ENCODE measurements at places on chromosomes 4 and X. TPM values are rescaled to one million over a fixed set of nuclear protein-coding genes. Genes with fewer than 3 reads are reported as not detected.

- no peaks in the 10 kb centered on the region for H3K4me1 ChIP-seq
- DNase-seq = no peak
These were observed 24.4 kb upstream of the ZNF718 start for GRCh38 chr4:99863-100262.

- DNase-seq = no peak
- H3K36me3 ChIP-seq = peaks cover 43% of the 10 kb centered on the region
- no peak overlapping the region for H3K27ac ChIP-seq
- H3K27me3 ChIP-seq = no peaks in the 10 kb centered on the region
- peaks cover 2% of the 10 kb centered on the region for H3K4me1 ChIP-seq
These were observed 287.5 kb downstream of the CAMK2D start for GRCh38 chr4:113474017-113474416.

DNA sequence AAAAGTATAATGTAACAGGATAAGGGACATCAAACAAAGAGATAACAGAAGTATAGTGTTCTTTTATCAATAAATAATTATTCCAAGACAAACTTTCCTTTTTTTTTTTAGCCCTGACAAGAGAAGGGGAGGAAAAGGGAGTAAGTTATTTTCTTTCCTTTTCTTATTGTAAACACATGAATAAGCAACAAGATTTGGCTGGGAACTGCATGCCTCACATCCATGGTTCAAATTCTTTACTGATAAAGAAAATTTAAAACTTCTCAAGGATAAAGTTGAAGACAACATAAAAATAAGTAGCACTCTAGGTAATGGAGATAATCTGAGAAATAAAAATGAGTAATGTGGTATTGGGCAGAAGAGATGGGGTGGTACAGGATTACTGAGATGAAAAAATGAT is 71.6 kb downstream of the NEK1 start:
- DNase-seq = no peak
- H3K27me3 ChIP-seq = no peaks in the 10 kb centered on the region
- H3K4me1 ChIP-seq = no peaks in the 10 kb centered on the region
- peaks cover 3% of the 10 kb centered on the region for H3K36me3 ChIP-seq
- H3K4me3 ChIP-seq = no peak overlapping the region

DNA sequence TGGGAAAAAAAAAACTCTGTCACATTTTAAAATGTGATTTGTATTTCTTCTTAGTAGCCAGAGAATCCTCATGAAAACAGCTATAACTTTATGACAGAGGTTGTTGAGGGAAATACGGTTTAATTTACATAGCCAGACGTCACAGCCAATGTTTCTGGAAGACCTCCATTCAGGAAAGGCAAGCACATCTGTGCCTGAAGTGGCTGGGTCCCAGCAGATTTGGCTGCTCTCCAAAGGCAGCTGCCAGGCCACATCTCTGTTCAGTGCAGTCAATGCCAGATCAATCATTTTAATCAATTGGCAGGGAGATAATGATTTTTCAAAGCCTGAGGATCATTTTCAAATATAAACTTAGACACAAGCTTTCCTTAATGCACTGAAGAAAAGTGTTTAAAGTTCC is 86.5 kb upstream of the ZIC3 start:
- no peak overlapping the region for H3K27ac ChIP-seq
- H3K36me3 ChIP-seq = no peaks in the 10 kb centered on the region
- H3K4me3 ChIP-seq = no peak overlapping the region

Gene OSTC
- 58.4 TPM for total RNA-seq

GRCh38 chr4:165464813-165465381 is 86.1 kb downstream of the CPE start:
- no peak overlapping the region for H3K4me3 ChIP-seq
- no peaks in the 10 kb centered on the region for H3K4me1 ChIP-seq
- H3K27me3 ChIP-seq = peaks cover 9% of the 10 kb centered on the region
- no peak overlapping the region for H3K27ac ChIP-seq
- DNase-seq = no peak
- no peaks in the 10 kb centered on the region for H3K36me3 ChIP-seq

Gene AWAT2
- total RNA-seq = not detected

GRCh38 chrX:124393659-124394058 is 47.3 kb downstream of the SH2D1A start:
- peaks cover 2% of the 10 kb centered on the region for H3K36me3 ChIP-seq
- peaks cover 17% of the 10 kb centered on the region for H3K4me1 ChIP-seq
- no peak overlapping the region for H3K27ac ChIP-seq
- no peaks in the 10 kb centered on the region for H3K27me3 ChIP-seq
- H3K4me3 ChIP-seq = no peak overlapping the region
- DNase-seq = no peak

DNA sequence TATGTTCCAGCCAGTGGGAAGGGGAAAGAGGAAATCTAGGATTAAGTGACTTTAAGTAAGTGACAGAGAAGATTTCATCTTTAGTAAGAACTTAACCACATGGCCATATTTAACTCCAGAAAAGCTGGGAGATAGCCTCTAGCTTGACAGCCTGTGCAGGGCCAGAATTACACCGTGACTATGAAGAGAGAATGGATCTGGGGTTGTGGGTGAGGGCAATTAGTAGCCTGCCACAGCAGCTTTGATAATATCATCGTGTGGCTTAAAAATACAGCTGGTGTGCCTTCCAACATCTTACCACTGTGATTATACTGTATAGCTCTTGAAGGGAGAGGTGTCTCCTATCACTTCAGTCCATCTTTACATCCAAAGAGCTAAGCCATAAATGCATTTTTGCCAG is 57.6 kb upstream of the TBC1D9 start:
- DNase-seq = no peak
- H3K27me3 ChIP-seq = peaks cover 7% of the 10 kb centered on the region
- H3K27ac ChIP-seq = no peak overlapping the region
- no peaks in the 10 kb centered on the region for H3K4me1 ChIP-seq

DNA sequence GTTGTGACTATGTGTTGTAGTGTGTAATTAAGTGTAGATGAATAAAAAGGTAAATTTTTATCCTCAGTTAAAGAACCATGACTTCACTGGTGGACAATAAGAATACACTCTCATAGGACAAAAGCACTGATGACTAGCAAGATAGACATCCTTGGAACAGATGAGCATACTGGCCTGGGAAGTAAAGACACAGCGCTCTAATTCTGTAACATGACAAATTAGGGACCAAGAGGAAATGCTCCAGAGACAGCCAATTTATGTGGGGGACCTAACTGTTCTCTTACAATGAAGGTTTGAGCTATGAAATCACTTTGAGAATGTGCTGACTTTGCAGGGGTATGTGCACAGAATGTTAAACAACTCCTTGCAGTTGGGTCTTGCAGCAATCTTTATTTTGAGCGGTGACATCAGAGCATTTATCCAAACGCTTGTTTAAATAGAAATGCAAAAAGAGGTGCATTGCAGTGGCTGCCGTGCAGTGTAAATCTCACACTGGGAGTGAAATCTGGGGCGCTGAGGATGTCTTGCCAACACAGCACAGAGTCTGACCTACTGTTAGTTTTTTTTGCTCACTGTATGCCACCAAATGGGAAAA is 109.3 kb downstream of the MAGEC2 start:
- no peaks in the 10 kb centered on the region for H3K36me3 ChIP-seq
- no peak for DNase-seq
- no peak overlapping the region for H3K4me3 ChIP-seq
- H3K27ac ChIP-seq = no peak overlapping the region
- H3K27me3 ChIP-seq = no peaks in the 10 kb centered on the region

GRCh38 chr4:84237008-84237407 is 262.1 kb downstream of the NKX6-1 start:
- no peak for DNase-seq
- H3K27ac ChIP-seq = no peak overlapping the region
- H3K36me3 ChIP-seq = no peaks in the 10 kb centered on the region
- H3K4me3 ChIP-seq = no peak overlapping the region
- H3K4me1 ChIP-seq = no peaks in the 10 kb centered on the region
- peaks cover 2% of the 10 kb centered on the region for H3K27me3 ChIP-seq

- peaks cover 15% of the 10 kb centered on the region for H3K4me1 ChIP-seq
- peak within 1 kb of the TSS; percentile 85 for H3K27ac ChIP-seq
- no peaks in the 10 kb centered on the region for H3K36me3 ChIP-seq
These were observed at the start of gene HPGD for GRCh38 chr4:174522183-174523024. HPGD (minus strand) TSS chr4:174522488; CDS start chr4:174522451, 37 bp downstream.

Data from activated naive CD8-positive, alpha-beta T cell treated with anti-CD3 and anti-CD28 coated beads, Interleukin-2, amount 10 ng/mL, durations not matched to agents 7 days and 5 days (primary cell).